ENCODE measurements at places on chromosomes 3 and 15.

DNA sequence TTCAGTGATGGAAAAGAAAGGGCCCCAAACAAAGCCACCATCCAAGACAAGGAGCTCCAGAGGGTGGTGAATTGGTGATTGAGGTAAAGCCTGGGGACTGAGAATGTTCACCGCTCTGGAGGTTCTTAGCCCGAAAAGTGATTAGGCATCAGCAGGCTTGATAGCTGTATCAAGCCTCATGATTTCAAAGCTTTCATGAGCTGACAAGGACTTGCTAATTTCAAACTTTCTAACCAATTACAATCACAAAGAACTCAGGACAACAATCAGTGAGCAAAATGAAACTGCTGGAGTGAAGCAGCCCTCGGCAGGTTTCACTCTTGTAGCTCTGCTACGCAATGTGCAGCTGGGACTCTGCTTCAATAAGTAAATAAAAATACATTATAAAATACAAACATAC lies 391.3 kb downstream of the TIGIT start:
- no peak for DNase-seq

DNA sequence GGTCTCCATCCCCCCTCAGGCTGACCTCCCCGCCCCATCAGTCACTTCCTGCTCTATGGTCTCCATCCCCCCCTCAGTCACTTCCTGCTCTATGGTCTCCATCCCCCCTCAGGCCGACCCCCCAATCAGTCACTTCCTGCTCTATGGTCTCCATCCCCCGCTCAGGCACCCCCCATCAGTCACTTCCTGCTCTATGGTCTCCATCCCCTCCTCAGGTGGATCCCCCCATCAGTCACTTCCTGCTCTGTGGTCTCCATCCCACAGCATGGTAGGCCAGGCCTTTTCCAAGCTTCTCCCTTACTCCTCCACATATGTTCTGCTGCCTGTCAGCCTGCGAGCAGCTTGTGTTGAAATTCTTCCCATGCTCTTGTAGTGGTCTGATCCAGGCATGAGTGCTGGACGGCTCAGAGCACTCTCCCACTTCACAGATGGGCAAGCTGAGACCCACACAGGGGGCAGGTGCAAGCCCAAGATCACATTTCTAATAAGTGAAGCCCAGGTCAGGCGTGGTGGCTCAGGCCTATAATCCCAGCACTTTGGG lies 36.8 kb downstream of the BDH1 start:
- DNase-seq: no peak

- no peak for DNase-seq
These were observed 58.2 kb downstream of the CYFIP1 start for GRCh38 chr15:22922003-22922402.

DNA sequence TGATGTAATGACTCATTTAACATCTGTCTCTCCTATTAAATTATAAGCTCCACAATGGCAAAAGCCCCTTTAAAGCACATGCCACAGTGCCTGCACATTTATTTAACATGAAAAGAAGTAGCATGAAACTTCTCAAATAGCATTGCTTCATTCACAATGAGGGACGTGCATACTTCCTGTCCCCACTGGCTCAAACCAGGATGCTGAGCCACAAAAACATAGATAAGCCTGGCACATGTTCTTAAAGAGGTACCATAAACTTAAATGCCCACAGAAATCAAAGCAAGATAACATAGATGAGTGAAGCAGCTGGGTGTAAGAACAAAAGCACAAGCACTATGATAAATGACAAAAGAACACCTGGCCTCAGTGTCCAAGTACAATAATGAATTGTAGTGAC lies 3.8 kb downstream of the TP53BP1 start:
- no peak for DNase-seq

DNA sequence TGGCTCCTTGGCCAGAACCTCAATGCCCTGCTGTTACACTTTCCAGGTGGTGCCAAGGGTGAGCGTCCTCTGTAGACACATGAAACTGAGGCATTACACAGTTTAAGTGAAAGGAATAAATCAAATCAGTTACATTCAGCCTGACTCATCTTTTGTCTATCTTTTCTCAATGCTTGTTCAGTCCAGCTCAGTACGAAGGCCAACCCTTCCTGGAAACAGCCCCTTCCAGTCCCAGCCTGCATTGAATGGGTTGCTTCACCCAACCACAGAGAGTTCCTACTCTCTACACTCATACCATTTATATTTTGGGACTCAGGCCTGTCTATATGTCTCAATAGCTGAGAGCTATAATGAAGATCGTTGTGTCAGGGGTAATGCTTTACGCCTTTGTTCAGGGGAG lies 363.6 kb downstream of the RORA start:
- no peak for DNase-seq

DNA sequence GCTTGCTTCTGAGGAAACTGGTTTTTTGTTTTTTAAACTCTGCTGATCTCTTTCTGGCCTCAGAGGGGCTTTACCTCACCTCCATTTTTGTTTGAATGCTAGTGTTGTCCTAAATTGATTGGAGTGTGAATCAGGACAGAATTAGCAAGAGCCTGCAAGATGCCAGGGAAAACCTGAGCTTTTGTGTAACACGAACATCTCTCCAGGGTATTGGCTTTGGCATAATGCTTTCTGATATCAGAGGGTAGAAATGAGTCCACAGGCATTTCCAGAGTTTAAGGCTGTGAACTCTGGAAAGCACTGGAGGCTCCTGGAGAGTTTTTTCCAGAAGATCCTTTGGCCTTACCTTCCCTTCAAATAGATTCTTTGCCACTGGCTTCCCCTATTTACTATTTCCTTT lies 87.1 kb downstream of the WDR76 start:
- DNase-seq: no peak

DNA sequence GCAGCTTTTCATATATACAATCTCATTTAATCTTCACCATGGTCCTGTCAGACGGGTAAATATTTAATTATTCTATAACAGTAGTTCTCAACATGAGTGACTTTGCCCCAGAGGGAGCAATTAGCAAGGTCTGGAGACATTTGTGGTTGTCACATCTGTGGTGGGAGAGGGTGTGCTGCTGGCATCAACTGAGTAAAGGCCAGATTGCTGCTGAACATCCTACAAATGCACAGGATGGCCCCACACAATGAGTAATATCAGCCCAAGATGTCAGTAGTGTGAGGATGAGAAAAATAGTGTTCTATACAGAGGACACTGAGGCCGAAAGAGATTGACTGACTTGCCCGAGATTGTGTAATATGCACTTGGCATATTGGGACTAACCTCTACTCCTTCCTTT lies 156.0 kb downstream of the AGBL1 start:
- DNase-seq: no peak

- DNase-seq: no peak
These were observed 49.4 kb downstream of the DPH6 start for GRCh38 chr15:35496585-35496984.

- no peak for DNase-seq
These were observed 12.4 kb downstream of the POPDC2 start for GRCh38 chr3:119647843-119648575.

DNA sequence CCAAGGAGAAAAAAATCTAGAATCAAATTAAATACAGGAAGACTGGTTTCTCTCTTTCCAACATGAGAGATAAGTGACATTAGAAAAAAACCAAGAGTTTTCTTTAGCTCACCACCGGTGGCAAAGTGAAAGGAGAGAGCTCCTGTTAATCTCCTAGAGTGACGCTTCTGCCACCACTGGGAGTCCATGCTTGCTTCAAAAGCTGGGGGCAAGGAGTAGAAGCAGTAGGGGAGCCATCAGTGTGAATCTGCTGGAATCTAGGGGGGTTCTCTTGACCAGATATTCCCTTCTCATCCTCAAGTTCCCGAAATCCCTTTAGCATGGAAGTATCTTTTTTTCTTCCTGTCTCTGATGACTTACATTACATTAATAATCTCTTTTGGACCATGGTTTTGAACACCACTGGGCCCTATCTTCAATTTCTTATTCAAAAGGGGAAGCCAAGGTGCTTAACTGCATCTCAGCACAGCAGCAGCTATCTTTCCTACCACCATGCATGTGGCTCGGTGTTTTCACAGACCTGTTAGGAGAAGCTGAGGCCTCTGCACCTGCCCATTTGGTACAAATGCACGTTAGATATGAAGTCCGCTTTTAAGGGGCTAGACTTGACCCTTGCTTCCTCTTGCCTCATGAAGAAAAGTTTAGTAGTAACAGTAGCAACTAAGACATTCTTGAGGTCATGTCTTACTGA lies 6.6 kb upstream of the ICE2 start:
- DNase-seq: no peak

GRCh38 chr3:120460862-120461261 lies 10.1 kb upstream of the FSTL1 start:
- DNase-seq: no peak

- no peak for DNase-seq
These were observed 179.7 kb downstream of the ATP10A start for GRCh38 chr15:25683415-25683814.
